ENCODE measurements at places on chromosomes 11 and 22.

DNA sequence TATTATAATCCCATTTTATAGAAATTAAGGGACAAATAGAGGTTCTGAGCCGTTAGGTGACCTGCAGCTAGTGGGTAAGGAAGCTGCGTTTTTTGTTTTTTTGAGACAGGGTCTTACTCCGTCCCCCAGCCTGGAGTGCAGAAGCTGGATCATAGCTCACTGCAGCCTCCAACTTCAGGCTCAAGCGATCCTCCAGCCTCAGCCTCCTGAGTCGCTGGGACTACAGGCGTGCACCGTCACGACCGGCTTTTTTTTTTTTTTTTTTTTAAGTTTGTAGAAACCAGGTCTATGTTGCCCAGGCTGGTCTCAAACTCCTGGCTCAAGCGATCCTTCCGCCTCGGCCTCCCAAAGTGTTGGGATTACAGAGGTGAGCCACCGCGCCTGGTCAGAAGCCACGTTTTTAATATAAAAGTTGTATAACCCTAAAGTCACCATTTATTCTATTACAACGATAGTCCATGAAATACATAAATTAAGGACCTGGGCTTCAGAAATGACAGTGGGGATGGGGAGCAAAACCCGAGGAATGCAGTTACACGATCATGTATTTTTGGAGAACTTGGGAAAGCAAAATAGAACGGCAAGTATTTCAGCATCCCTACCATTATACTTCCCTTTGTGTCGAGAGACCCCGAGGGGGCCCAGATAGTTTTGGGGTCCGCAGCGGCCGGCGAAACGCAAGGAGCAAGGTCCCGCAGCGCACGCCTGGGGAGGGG is 638 bp downstream of the SAAL1 start:
- no peak for DNase-seq

GRCh38 chr11:104665641-104666040 is 232.6 kb downstream of the CASP12 start:
- peak; percentile 14 for DNase-seq

GRCh38 chr11:60905551-60906113 is 753 bp downstream of the PRPF19 start:
- peak; percentile 37 for DNase-seq

GRCh38 chr11:118052581-118053206 is 24.2 kb upstream of the TMPRSS4 start:
- DNase-seq: no peak

- no peak for DNase-seq
Observed at GRCh38 chr11:18379201-18379600, 15.2 kb upstream of the LDHA start.

GRCh38 chr11:1827931-1828330 is 6.9 kb upstream of the SYT8 start:
- DNase-seq: no peak

GRCh38 chr11:82864268-82864667 is 36.0 kb downstream of the PRCP start:
- DNase-seq: peak; percentile 18

DNA sequence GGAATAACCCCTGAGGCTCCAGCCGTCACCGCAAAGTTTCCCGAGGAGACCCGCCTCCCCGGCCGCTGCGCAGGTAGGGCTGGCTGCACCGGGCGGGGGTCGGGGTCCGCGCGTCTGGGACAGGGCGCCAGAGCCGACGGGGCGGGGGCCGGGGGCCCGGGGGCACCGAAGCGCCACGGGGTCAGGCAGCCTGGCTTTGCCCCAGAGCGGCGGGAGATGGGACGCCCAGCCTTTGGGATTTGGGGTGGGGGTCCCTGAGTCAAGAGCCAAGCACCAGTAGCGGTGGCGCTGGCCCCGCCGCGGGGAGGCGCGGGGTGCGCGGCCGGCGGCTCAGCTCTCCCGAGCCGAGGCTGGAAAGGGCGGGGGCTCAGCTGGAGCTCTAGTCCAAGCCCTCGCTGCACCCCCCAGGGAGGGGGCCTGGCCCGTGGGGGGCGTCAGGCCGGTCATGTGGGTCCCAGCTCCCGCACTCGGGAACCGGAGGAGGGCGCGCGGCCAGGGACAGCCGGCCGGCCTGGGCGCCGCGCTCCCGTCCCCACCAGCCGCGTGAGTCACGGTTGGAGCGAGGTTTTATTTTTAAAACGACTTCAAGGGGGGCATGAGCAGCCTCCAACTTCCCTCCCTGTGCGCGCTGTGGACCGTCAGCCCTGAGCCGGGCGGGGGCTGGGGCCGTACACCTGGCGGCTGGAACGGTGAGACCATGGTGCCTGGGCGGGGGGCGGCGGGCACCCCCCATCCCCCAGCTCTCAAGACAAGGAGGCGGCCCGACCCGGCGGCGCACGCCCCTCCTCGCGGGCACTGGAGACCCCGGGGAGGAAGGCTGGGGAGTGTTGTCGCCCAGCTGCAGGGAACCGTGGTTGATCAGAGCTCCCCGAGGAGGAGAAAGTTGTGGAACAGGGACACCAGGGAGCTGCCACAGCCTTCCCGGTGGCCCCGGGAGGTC is 626 bp downstream of the FLRT1 start:
- DNase-seq: no peak

DNA sequence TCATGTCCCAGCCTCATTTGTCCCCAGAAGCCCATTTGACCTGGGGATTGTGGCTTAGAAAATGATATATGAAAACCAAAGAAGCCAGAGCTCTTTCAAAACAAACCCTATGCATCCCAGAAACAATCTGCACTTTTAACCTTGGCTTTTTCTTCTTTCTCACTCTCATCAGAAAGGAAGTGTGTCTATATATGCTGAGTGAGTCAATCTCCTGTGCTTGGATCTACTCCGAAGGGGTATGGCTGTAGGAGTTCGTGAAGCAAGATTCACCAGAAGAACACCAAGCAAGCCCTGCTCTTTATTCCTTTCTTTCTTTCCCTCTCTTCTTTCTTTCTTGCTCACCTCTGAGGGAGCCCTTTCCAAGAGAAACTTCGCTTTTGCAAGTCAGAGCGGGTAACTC is 636 bp downstream of the PAMR1 start:
- DNase-seq: no peak

DNA sequence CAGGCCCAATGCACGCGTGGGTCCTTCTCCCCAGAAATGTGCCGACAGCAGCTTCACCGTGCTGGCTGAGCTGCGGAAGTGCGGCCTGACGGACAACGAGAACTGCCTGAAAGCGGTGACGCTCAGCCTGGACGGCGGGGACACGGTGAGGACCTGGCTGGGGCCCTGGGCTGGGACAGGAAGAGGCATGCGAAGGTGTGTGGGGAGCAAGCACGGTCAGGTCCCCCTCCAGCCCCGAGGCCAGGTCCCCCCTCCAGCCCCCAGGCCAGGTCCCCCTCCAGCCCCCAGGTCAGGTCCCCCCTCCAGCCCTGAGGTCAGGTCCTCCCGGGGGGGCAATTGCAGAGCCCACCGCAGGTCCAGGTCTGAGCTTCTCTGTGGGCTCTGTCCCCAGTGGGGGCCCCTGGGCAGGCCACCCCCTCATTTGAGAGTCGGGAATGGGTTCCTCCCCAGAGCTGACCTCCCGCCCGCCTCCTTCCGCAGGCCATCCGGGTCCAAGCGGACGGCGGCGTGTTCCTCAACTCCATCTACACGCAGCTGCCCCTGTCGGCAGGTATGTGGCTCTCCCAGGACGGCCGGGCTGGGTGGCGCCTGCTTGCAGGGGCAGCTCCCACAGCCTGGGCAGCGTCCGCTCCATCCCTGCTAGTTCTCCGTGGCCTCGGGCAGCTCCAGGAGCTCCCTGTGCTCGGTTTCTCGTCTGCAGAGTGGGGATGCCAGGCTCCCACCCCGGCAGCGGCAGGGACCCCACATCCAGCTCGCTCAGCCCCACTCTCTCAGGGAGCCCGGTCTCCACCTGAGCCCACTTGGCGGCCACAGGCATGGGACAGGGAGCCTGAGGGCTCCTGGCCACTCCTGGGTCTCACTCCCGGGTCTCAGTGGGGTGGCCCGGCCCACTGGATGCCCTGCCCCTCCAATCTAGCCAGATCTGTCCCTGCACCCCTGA is 7.9 kb downstream of the MUC5B start:
- no peak for DNase-seq

GRCh38 chr11:86067009-86067850 is 1.7 kb downstream of the PICALM start:
- DNase-seq: peak; percentile 60

DNA sequence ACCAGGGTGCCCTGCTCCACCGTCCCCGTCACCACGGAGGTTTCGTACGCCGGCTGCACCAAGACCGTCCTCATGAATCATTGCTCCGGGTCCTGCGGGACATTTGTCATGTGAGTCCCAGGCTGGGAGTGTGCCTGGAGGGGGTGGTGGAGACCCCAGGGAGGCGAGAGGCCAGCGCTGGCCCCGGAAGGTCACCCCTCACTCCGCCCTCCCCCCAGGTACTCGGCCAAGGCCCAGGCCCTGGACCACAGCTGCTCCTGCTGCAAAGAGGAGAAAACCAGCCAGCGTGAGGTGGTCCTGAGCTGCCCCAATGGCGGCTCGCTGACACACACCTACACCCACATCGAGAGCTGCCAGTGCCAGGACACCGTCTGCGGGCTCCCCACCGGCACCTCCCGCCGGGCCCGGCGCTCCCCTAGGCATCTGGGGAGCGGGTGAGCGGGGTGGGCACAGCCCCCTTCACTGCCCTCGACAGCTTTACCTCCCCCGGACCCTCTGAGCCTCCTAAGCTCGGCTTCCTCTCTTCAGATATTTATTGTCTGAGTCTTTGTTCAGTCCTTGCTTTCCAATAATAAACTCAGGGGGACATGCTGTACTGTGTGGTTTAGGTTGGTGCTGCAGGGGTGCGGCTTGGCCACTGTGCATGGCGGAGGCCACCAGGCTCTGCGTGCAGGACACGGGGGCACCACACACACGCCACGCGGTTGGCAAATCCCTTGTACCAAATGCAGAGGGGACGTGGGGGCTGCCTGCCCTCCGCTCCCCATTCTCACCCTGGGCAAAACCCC is 35.4 kb downstream of the MUC2 start:
- no peak for DNase-seq

All from activated CD4-positive, alpha-beta T cell treated with anti-CD3 and anti-CD28 coated beads, Interleukin-2, Interleukin-6, amounts not matched to agents 100 ng/mL and 50 ng/mL, durations not matched to agents 16 hours and 8 hours (primary cell).